ENCODE measurements at places on chromosomes 6 and 20. TPM values are rescaled to one million over a fixed set of nuclear protein-coding genes. Genes with fewer than 3 reads are reported as not detected.

- peaks cover 27% of the 10 kb centered on the region for H3K4me1 ChIP-seq
- no peak for DNase-seq
- H3K27me3 ChIP-seq = no peaks in the 10 kb centered on the region
- H3K4me3 ChIP-seq = no peak overlapping the region
- no peak overlapping the region for H3K27ac ChIP-seq
Observed at GRCh38 chr20:49510562-49511122, 28.2 kb upstream of the KCNB1 start.

DNA sequence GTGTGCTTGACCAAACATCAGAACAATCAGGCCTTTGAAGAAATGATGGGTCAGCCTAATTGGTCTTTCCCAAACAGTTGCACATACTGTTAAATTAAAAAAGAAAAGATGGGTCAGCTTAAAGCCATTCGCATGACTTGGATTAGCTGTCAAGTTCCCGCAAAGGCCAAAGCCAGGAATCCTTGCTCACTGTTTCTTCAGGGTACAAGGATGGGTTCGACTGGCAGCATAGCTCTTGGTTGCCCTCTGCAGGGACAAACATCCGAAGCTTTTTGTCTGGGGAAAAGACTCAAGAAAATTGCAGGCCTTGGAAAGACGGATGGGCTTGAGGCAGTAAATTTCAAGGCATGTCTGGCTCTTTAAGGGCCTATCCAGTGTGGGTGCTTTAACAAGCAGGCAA lies 168.0 kb downstream of the HDGFL1 start:
- H3K36me3 ChIP-seq = no peaks in the 10 kb centered on the region
- H3K4me3 ChIP-seq = no peak overlapping the region
- peaks cover 8% of the 10 kb centered on the region for H3K4me1 ChIP-seq
- DNase-seq = peak; percentile 79

DNA sequence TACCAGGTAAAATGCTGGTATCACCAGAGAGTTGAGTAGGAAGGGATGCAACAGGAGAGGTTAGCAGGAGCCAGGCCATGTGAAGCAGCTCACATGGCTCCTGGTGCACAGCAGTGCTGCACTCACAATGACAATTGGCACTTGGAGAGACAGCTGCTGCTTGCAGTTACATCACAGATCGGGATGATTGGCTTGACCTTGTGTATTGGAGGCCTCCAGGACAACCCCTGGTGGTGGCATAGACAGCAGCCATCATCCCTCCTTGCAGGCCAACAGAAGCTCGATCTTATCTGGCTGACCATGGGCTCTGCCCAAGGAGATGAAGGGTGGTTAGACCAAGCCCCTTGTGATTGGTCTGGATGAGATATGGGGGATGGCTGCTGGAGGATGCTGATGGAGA lies 73.0 kb downstream of the EYA2 start:
- H3K27me3 ChIP-seq = no peaks in the 10 kb centered on the region
- DNase-seq = no peak
- H3K4me3 ChIP-seq = no peak overlapping the region
- H3K36me3 ChIP-seq = no peaks in the 10 kb centered on the region
- H3K27ac ChIP-seq = no peak overlapping the region

Gene SNAI1
- total RNA-seq = 4.0 TPM

Gene NKAIN2
- total RNA-seq = 0.45 TPM

Gene SLC44A4
- 0.32 TPM for total RNA-seq

Gene RAET1L
- not detected for total RNA-seq

Gene THEMIS
- total RNA-seq = not detected
